ENCODE measurements at places on chromosomes 3 and 15.

GRCh38 chr3:48999085-48999858 is 7.9 kb upstream of the WDR6 start:
- H3K4me3 ChIP-seq, result no peak overlapping the region
- H3K27me3 ChIP-seq, result no peaks in the 10 kb centered on the region
- no peak for DNase-seq

DNA sequence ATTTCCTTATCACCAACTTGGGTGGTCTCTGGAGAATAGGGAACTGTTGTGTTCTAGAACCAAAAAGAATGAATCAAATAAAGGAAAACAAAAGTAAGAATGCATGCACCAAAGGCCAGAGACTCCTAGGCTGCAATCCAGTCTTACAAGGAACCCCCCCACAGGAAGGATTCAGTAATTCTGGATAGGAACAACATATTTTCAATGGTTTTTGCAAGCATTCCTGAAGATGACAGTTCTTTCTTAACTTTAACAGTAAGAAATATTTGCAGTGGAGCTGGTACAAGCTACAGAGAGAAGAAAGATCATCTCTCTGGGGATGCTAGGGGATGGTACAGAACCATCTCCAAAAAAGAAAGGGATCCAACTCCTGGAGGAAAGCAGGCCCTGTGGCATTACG is 116.2 kb upstream of the CHRM5 start:
- H3K27ac ChIP-seq, result no peak overlapping the region
- H3K4me1 ChIP-seq, result no peaks in the 10 kb centered on the region
- no peaks in the 10 kb centered on the region for H3K36me3 ChIP-seq

DNA sequence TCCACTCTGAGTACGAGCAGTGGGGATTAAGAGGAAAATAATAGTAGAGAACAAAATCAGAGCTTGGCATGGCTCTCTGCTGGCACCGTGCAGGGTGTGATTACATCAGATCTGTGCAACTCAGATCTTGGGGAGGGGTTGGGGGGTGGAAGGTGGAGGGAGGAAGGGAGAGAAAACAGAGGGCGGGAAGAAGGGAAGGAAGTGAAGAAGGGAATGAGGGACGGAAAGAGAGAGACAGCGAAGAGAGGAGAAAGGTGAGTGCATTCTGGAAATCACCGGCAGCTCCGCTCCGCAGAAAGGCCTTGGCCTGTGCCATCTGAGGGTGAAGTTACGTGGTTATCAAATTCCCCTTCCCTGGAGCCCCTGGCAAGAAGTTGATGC is 31.0 kb upstream of the ADAMTS17 start:
- no peaks in the 10 kb centered on the region for H3K36me3 ChIP-seq
- peaks cover 5% of the 10 kb centered on the region for H3K27me3 ChIP-seq
- H3K4me1 ChIP-seq, result no peaks in the 10 kb centered on the region
- H3K4me3 ChIP-seq, result no peak overlapping the region
- peak overlapping the region; percentile 15 for H3K27ac ChIP-seq

DNA sequence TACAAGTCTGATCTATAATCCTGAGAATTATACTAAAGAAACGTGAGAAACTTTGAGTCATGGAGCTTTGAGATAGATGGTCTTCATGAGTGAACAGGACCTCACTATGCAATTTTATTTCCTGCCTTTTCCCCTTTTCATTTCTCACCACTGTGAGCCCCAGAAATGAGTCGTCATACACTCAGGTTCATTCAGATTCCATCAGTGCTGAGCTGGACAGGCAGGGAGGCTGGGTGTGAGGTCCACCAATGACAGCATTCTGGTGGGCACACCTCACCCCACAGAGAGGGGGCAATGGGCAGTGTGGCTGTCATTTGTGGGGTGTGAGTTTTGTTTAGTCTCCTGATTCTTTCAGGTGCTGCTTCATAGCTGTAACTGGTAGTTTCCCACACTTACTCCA is 16.9 kb downstream of the TIGIT start:
- DNase-seq, result no peak
- no peaks in the 10 kb centered on the region for H3K27me3 ChIP-seq
- no peak overlapping the region for H3K27ac ChIP-seq
- H3K4me3 ChIP-seq, result no peak overlapping the region
- H3K36me3 ChIP-seq, result no peaks in the 10 kb centered on the region

- H3K27me3 ChIP-seq, result no peaks in the 10 kb centered on the region
- no peak for DNase-seq
- H3K36me3 ChIP-seq, result no peaks in the 10 kb centered on the region
- peaks cover 12% of the 10 kb centered on the region for H3K4me1 ChIP-seq
- no peak overlapping the region for H3K4me3 ChIP-seq
- no peak overlapping the region for H3K27ac ChIP-seq
Measured at GRCh38 chr3:52986938-52987337, 58.9 kb downstream of the SFMBT1 start.

DNA sequence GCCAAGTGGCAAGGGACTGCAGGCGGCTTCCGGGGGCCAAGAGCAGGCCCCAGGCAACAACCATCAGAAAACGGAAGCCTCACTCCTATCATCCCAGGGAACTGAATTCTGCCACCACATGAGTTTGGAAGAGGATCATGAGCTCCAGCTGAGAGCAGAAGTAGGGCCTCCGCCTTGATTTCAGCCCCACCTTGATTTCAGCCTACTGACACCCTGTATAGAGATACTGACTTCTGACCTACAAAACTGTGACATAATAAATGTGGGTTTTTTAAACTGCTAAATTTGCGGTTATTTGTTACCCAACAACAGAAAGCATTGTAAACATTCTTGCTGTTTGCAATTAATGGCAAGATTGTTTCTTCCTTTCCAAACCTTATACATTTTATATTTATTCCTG is 21.6 kb upstream of the RARRES1 start:
- no peaks in the 10 kb centered on the region for H3K27me3 ChIP-seq
- no peaks in the 10 kb centered on the region for H3K36me3 ChIP-seq
- H3K4me1 ChIP-seq, result no peaks in the 10 kb centered on the region
- DNase-seq, result no peak

DNA sequence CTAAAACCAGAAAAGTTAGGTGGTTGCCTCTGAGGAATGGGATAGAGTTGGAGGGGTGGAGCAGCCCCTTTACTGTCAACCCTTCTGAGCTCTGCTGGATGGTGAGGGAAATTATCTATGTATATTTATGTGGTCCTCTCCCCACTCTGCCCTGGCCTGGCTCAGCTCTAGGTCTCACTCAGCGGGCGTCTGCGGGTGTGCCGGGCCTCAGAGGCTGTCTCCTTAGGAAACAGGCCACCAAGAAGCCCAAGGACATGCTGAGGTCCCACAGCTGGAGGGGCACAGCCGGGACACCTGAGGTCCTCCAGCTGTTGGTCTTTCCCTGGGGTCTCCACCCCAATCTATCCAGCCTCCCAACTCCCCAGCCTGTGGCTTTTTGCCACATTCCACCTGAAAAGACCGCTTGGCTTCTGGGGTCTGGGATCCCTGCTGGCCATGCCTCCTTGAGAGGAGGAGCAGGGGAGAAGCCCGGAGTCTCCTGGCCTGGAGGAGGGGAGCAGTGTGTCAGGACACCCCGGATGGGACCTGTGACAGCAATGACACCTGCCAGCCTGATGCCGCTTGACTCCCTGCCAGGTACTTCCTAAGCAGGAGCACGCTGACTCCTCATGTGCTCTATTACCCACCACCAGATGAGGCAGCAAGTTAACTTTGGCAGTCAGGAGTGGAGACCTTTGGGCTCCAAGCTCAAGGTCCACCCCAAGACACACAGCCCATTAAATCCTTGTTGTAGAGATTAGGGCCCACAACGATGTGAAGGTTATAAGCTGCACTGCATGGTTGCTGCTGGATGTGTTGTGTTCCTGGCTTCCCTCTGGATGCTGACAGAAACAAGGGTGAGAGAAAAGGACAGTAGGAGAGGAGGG is at the start of gene SLC28A1:
Gene SLC28A1, plus strand, starts transcription at position 747 of the 866 bp plus-strand sequence. CDS start 3,099 bp downstream, outside the sequence.
- H3K4me3 ChIP-seq, result no peak within 1 kb of the TSS
- H3K36me3 ChIP-seq, result no peaks in the 10 kb centered on the region
- peaks cover 19% of the 10 kb centered on the region for H3K4me1 ChIP-seq
- no peaks in the 10 kb centered on the region for H3K27me3 ChIP-seq
- H3K27ac ChIP-seq, result peak within 1 kb of the TSS; percentile 62
- DNase-seq, result no peak

GRCh38 chr3:156655819-156656550 is 18.4 kb upstream of the TIPARP start:
- no peak overlapping the region for H3K27ac ChIP-seq
- no peak for DNase-seq
- no peaks in the 10 kb centered on the region for H3K36me3 ChIP-seq
- H3K27me3 ChIP-seq, result no peaks in the 10 kb centered on the region
- H3K4me3 ChIP-seq, result no peak overlapping the region
- H3K4me1 ChIP-seq, result no peaks in the 10 kb centered on the region

GRCh38 chr3:4756855-4757574 is 222.2 kb upstream of the BHLHE40 start:
- peak; percentile 64 for DNase-seq
- H3K36me3 ChIP-seq, result no peaks in the 10 kb centered on the region
- no peak overlapping the region for H3K4me3 ChIP-seq
- peaks cover 51% of the 10 kb centered on the region for H3K4me1 ChIP-seq

GRCh38 chr3:36540888-36541518 is 160.7 kb downstream of the STAC start:
- H3K36me3 ChIP-seq, result no peaks in the 10 kb centered on the region
- no peak overlapping the region for H3K4me3 ChIP-seq
- no peaks in the 10 kb centered on the region for H3K27me3 ChIP-seq
- DNase-seq, result no peak
